ENCODE measurements at places on chromosomes 16 and 17.

DNA sequence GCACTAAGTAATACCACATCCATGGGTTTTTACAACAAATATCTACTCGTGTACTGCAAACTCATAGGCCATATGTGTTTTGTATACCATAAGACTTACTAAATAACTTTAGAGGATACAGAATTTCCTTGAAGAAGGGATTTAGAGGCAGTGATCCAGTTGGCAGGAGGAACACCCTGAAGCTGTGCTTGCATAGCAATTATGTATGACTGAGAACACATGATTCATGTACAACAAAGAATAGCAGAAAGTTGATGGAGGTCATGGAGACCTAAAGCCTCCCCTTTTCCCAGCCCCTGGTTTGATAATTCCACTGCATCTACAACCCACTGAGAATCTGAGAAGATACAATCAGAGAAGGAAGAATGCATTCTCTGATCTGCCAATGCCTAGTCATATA, 83.8 kb upstream of the PMFBP1 start:
- DNase-seq, result no peak

DNA sequence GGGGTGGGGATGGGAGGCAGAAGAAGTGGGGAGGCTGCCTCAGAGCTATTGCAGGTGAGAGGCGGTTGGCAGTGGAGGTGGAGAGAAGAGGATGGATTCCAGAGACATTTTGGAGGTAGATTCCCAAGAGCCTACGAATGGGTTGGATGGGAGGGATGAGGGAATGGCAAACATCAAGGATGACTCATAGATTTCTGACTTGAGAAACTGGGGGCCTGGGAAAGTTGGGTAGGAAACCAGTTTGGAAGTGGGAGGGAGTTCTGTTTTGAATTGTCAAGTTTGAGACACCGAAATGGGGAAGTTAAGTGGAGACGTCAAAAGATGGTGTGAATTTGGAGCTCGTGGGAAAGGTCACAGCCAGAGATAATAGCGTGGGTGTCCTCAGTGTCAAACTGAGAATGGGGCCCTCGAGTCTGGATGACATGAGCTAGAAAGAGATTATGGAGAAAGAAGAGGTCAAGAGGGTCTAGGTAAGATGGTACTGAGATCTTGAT, 6.2 kb upstream of the CYLD start:
- no peak for DNase-seq

GRCh38 chr17:71392715-71393567, 727.9 kb upstream of the SOX9 start:
- DNase-seq, result no peak

DNA sequence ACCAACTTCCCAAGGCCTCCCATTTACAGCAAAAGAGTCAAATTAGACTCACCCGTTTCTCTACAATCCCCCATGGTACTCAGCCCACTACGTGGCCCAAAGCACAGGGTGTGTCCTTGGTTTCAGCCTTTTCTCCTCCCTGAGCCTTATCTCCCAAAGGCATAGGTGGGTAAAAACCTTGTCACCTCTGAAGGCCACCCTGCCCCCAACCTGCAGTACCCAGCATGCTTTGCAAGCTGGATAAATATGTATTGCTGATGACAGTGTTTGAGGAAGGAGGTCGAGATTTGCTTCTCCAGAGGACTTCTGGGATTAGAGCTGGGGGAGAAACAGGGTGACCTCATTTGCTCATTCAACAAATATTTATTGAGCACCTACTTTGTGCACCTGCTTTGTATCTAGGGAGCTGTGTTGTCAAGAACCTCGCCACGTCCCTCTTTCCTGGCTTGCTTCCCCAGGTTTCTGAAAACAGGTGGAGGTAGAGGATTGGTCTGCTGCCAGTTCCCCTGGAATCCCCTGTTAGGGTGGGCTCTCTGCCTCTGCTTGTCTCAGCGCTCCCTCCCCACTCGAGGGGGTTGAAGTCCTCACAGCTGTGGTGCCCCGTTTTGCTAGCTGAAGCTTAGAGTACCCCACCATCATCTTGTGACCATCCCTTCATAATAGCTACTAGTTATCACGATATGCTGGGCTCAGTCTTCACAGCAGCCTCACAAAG, 3.0 kb downstream of the LASP1 start:
- no peak for DNase-seq

- no peak for DNase-seq
Observed at GRCh38 chr16:77788181-77789084, at the start of gene VAT1L. VAT1L (plus strand) TSS chr16:77788564; CDS start chr16:77788683, 119 bp downstream.

GRCh38 chr17:78058001-78058400, 70.6 kb downstream of the TMC6 start:
- DNase-seq, result no peak

- no peak for DNase-seq
Observed at GRCh38 chr16:83244057-83244456, 563.7 kb upstream of the HSBP1 start.

DNA sequence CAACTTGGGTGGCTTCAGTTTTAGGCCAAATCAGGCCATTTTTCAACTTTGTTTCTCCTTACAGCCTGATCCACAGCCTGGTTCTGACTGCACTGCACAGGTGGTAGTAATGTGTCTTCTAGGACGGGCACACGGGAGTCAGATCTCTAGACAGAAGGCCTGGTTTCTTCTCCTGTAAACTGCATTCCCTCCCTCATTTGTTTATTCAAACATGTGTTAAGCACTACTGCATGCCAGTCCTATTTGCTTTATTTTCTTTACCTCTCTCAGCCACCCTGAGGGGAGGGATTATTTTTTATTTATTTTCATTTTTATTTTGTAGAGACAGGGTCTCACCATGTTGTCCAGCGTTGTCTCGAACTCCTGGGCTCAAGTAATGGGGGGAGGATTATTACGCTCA, 6.3 kb upstream of the KSR1 start:
- DNase-seq, result no peak

DNA sequence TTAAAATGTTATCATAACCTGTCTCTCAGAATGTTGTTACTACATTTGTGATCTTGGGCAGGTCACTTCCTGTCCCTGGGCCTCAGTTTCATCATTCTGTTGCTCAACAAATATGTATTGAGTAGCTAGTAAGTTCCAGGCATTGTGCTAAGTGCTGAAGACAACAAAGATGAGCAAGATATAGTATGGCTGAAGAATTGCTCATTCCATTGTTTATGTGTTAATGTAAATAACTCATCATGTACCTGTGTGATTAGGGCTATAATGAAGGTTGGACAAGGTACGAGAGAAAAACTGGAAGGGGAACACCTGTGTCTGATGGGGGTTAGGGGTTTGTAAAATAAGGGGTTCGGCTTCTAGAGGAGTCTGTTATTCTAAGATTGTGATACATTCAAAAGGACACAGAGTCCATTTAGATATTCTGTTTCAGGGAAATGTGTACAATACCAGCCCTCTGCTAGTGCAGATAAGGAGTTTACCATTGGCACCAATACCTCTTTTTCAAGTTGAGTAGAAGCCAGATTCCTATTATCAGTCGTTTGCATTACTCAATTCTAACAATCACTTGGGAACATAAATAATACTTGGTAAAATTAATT, 20.0 kb downstream of the TUBG1 start:
- no peak for DNase-seq

DNA sequence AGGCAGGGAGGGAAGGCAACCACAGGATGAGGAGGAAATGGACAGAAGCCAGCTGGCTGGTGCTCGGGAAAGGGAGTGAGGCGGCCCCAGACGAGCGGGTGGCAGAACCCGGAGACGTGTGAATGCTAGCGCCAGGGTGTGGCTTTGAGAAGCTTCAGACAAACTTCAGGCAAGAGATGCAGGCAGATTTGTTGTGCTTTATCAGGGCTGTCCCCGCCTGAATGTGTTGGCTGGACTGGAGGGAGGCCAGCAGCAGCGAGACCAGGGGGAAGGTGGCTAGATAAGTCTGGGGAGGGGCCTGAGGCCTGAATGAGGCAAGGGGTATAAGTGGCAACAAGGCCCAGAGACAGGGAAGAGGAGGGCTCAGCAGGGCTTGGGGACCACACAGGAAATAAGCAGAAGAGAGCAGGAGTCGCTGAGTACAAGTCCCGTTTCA, 22.0 kb downstream of the CAMKK1 start:
- no peak for DNase-seq

DNA sequence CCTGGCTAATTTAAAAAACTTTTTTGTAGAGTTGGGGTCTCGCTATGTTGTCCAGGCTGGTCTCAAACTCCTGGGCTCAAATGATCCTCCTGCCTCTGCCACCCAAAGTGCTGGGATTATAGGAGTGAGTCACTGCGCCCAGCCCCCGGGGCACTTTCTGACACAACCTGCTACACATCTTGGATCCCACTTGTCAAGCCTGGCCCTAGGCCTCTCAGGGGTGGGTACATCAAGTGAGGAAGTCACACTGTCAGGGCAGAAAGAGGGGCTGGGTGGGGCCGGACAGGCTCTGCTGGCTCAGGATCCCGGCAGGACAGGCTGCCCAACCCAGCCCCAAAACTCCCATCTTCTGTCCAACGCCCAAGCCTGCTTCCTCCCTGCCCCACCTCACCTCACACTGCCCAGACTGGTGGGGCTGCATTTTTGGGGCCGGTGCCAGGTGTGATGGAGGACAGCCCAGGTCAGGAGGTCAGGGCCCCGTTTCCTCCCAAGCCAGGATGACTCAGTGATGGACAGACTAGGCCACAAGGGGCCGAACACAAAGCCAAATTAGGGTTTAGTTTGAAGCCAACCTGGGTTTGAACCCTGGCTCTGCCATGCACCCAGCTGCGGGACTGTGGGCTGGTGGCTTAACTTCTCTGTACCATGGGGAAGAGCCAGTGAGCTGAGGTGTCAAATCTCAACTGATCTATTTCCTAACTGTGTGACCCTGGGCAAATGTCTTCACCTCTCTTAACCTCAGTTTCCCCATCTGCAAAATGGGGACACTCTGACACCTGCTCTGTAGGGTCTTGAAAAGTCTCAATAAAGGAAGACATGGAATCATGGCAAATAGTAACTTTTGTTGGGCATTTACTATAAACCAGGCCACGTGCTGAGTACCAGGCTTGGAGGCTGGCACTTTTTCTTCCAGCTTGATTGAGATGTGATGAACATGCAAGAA, 8.9 kb upstream of the PPL start:
- no peak for DNase-seq

GRCh38 chr16:8673611-8674412, 605 bp upstream of the ABAT start:
- no peak for DNase-seq

GRCh38 chr17:56679115-56679776, 85.7 kb downstream of the NOG start:
- DNase-seq, result no peak

DNA sequence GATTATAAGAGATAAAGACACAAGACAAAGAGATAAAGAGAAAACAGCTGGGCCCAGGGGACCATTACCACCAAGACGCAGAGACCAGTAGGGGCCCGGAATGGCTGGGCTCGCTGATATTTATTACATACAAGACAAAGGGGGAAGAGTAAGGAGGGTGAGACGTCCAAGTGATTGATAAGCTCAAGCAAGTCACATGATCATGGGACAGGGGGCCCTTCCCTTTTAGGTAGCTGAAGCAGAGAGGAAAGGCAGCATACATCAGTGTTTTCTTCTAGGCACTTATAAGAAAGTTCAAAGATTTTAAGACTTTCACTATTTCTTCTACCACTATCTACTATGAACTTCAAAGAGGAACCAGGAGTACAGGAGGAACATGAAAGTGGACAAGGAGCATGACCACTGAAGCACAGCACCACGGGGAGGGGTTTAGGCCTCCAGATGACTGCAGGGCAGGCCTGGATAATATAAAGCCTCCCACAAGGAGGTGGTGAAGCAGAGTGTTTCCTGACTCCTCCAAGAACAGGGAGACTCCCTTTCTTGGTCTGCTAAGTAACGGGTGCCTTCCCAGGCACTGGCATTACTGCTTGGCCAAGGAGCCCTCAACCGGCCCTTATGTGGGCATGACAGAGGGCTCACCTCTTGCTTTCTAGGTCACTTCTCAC, 63.9 kb upstream of the ARL4D start:
- no peak for DNase-seq

DNA sequence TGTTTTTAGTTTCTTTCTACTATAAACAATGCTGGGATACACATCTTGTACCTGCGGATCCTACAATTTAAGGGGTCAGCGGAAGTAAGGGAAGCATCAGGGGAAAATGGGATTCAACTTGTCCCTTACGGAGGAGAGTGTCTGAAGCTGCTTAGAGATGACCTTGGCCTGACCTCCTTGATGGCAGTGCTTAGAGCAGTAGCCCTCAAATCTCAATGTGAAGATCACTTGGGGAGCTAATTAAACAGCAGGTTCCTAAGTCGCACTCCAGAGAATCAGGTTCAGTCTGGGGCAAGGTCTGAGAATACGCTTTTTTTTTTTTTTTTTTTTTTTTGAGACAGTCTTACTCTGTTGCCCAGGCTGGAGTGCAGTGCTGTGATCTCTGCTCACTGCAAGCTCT, 9.6 kb upstream of the METTL16 start:
- DNase-seq, result no peak

DNA sequence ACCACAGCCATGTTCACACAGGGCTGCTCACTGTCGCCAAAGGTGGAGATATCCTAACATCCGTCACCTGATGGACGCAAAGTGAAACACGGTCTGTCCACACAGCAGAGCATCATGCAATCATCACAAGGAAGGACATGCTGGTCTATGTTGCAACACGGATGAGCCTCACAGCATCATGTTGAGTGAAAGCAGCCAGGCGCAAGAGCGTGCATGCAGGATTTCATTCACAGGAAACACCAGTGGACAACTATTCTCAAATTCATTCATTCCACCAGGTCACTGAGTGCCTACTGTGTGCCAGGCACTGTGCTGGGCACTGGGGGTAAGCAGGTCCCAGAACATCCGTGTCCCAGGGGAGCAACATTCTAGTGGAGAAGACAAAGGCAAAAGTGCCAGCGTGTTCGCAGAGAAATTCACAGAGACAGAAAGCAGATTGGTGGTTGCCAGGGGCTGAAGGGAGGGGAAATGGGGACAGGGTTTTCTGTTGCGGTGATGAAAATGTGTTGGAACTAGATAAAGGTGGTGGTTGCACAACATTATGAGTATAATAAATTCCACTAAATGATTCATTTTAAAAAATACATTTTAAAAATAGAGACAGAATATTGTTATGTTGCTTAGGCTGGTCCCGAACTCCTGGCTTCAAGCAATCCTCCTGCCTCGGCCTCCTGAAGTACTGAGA, 22.7 kb upstream of the KCNJ12 start:
- DNase-seq, result no peak

GRCh38 chr16:48330189-48330840, 54.9 kb downstream of the SIAH1 start:
- no peak for DNase-seq

DNA sequence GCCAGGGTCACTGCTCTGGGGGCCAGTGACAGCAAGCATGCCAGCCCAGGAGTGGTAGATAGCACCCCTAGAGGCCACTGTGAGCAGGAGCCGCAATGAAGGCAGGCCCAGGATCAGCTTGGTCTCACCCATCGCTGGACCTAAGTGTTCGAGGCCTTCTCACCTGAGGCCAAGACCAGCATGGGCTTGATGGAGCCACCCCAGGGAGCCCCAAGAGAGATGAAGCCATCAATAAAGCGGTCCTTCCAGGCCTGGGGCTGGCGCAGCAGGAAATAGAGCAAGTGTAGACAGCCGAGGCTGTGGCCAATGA, 1.8 kb downstream of the LCAT start:
- DNase-seq, result peak; percentile 54

DNA sequence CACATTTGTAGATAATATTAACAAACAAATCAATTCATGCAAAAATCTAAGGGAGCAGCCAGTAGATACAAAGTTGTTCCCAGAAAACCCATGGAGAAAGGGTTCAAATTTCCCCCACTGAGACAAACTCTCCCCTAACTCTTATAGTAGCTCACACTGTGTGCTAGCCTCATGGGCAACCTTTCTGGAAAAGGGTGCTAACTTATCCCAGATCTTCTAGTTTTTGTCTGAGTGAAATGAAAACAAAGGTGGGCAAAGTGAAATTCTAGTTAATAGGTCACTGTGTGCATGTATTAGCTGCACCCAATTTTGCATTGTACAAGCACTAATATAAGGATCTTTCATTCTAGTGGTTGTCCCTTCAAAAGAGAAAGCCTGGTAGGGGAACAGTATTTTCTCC, 9.9 kb upstream of the USP32 start:
- DNase-seq, result no peak
